ENCODE measurements at places on chromosomes 5 and 9. TPM values are rescaled to one million over a fixed set of nuclear protein-coding genes. Genes with fewer than 3 reads are reported as not detected.

- DNase-seq = no peak
Measured at GRCh38 chr9:68482548-68482947, 58.1 kb downstream of the TMEM252 start.

GRCh38 chr9:70504834-70505233, 90.4 kb upstream of the KLF9 start:
- DNase-seq = no peak

- DNase-seq = no peak
Measured at GRCh38 chr5:150035139-150035895, 34.8 kb downstream of the HMGXB3 start.

DNA sequence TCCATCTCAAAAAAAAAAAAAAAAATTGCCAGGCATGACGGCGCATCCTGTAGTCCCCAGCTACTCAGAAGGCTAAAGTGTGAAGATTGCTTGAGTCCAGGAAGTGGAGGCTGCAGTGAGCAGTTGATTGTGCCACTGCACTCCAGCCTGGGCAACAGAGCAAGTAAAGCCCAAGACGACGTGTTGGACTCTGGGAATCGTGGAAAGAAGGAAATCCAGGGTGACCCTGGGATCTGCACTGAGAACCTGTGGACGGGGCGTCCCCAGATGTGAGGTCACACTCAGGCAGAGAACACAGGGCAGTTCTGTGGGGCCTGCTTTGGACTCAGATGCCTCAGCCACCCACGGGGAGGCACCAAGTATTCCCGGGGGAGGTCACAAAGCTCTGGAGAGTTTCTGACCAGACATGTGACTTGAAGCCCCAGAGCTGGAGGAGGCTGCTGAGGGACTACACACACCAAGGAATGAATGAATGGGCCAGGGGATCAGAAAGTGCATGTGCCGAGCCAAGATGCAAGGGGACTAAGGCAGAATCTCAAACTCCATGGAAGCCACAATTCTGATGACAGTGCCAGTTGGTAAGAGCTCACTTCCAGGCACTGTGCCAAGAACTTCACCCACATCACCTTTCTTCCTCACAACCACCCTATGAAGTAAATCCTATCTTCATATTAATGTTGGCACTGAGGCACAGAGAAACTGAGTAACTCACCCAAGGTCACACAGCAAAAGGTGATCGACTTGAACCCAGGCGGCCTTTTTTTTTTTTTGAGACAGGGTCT, 12.9 kb downstream of the DYNC2I2 start:
- DNase-seq = no peak

- no peak for DNase-seq
Measured at GRCh38 chr5:12095808-12096281, 191.6 kb upstream of the CTNND2 start.

DNA sequence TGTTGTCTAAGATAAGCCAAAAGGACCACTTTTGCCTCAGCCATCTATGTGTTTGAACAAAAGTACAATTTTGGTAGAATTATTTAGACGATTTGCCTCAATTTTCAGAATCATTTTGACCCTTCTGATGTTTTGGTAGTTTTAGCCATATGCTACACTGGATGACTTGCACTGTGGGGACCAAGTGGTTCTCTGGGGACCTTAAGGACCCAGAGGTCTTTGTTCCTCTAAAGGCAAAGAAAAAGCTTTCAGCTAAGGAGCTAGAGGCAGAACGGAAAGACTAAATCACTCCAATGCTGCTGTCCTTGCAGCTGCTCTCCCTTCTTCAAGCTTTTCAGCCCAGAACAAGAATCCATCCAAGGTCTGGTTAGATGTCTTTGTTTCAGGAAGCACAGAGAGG, 51.0 kb upstream of the APC start:
- DNase-seq = no peak

DNA sequence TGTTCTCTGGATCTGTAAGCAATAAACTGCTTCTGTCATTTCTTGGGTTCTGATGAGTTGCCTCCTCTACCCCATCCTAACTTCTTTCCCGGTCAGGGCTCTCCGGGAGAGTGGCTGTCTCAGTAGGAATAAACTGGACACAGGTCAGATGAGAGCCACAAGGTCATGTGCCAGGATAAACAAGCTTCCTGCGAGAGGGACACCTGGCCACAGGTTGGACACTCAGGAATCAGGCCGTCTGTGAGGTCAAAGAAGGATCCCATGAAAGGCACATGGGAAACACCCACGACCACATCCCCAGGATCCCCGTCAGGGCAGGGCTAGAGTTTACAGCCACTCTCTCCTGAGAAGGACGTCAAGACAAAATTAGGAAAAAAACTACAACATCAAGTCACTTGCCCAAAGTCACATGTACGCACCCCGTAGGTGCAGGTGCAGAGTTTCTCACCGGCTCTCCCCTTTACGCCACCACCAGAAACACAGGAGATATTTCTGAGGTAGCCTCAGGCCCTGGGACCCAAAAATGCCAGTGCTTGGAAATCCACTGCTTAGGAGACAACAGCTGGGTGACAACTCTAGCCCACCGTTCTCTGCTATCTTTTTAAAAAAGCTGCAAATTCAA, 28.7 kb downstream of the CCT5 start:
- DNase-seq = no peak

DNA sequence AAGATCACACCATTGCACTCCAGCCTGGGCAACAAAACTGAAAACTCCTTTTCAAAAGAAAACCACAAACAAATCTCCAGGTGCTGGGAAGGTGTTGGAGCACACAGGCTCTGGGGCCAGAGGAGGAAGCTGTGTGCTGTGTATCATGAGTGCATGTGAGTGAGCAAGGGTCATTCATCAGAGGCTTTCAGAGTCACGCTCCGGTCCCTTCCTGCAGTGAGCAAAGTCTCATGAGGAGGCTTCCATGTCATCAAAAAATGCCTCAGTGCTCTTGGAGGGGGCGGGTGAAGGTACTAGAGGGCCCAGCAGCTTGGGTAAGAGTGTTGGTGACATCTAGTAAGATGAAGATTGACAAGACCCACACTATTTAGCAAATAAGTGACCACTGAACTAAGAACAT, 48.3 kb upstream of the TESK1 start:
- DNase-seq = no peak

GRCh38 chr5:73319036-73319435, 129.5 kb downstream of the FOXD1 start:
- DNase-seq = no peak

DNA sequence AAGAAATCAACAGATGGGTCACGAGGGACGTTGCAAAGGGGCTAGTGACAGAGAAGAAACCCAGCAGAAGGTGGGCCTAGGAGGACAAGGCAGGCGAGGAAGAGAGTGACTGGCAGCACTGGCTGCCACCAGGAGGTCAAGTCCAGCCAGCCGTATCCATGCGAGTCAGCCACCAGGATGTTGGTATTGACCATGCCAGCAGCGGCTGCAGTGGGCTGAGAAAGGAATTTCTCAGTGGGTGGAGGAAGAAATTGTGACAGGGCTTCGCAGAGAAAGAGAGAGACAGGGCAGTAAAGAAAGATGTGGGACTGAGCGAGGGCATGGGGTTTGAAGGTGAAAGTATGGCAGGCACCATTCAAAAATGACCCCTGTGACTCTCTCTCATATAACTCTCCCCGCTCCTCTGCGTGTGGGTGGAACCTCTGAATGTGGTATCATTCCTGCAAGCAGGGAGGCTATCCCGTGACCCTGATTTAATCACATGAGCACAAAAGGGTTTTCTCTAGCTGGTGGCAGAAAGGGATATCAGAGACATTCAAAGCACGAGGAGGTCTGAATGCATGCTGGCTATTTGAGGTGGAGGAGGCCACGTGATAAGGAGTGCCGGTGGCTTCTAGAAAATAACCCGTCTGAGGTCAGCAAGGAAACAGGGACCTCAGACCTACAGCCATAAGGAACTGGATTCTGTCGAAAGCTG, 45.4 kb upstream of the FBXW11 start:
- no peak for DNase-seq

DNA sequence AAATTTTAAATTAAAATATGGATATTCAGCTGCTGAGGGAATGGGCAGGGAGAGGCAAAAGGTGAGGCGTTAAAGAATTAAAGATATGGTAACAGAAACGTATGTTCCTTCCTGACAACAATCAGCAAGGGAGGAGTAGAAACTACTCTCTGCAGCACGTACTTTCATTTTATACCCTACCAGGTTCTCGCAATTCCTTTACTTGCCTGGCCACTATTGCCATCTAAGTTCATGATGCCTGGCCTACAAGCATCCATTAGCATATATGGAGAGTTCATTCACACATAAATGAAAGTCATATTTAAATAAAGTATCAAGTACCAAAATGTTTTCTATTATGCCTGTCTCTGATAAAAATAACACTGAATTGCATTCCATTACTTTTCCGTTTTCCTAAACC, 125.1 kb downstream of the BNC2 start:
- no peak for DNase-seq

DNA sequence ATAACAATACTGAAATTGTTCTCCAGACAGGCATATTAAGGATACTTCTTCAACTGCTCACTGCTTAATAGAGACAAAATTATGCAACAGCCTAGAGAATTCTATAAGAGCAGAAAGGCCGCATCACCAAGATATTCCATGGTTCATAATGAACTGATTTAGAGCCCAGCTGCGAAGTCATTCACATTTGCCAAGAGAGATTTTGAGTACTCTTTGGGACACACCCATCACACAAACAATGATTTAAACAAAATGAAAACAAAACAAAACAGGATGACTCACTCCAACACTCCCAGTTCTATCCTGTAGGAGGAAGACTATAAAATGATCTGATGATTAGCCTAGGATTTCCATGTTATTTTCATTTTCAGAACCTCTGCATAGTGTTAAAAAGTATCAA, 145.7 kb upstream of the GNA14 start:
- DNase-seq = no peak

GRCh38 chr5:111224561-111225345, 569 bp downstream of the CAMK4 start:
- DNase-seq = no peak

DNA sequence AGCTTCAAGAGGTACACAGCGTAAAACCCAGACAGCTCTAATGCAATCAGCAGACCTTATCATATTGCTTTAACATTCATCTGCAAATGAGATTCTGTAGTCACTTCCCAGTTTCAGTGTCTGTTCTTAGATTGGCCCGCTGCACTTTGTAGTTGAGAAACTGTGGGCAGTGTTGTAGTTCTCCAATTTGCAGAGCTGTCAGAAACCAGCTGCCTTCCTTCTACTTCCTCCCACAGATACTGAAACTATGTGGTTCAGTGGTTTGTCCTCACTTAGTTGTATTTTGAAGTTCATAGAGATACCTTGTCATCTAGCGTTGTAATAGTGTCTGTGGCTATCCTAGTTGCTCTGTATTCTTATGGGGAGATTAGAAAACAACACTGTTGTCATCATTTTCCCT, 39.6 kb upstream of the TRIM36 start:
- DNase-seq = no peak

- DNase-seq = no peak
Measured at GRCh38 chr5:113219695-113220094, 215.1 kb downstream of the TSSK1B start.

DNA sequence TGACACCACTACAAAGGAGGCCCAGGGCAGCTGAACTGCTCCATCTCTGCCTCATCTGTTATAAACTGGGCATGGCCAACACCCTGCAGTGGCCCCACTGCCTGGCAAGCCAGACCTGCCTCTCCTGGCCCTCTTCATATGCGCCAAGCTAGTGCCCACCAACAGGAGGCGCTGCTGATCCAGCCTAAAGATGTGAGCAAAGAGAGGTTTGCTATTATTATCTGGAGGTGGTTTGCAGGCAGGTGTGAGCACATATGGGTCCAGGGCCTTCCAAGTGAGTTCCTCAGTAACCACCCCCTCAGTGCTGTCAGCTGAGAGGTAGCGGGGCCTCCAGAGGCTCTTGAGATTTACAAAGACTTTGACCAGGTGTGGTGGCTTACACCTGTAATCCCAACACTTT, 232.2 kb downstream of the SYK start:
- DNase-seq = no peak

DNA sequence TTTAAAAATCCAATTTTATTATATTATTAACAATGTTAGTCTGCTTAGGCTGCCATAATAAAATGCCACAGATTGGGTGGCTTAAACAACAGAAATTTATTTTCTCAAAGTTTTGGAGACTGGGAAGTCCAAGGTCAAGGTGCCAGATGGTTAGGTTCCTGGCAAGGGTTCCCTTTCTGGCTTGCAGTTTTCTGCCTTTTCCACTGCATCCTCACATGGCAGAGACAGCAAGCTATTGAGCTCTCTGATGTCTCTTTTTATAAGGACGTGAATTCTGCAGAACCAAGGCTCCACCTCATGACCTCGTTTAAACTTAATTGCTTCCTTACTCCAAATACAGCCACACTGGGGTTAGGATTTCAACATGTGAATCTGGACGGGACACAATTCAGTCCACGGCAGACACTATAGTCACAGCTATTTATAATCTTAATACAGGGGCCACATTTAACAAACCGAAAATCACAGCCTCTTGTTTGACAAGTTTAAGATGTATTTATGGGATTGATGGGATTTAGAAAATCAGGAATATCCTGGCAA, 174.9 kb upstream of the PUM3 start:
- no peak for DNase-seq

- peak; percentile 13 for DNase-seq
Measured at GRCh38 chr5:1512541-1513291, 11.0 kb downstream of the LPCAT1 start.

DNA sequence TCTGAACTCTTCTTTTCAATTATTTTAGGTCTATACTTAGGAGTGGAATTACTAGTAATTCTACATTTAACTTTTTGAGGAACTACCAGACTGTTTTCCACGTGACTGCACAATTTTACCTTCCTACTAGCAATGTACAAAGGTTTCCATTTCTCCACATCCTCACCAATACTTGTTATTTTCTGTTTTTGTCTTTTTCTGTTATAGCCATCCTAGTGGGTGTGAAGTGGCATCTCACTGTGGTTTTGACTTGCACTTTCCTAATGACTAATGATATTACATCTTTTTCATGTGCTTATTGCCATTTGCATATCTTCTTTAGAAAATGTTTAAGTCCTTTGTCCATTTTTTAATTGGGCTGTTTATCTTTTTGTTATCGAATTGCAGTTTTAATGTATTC, 136.9 kb upstream of the EGFLAM start:
- DNase-seq = no peak

The SYK gene
- polyA plus RNA-seq = 6.4 TPM

The TAF11L10 gene
- polyA plus RNA-seq = not detected

The TNFSF15 gene
- 0.04 TPM for polyA plus RNA-seq

The GRIA1 gene
- 0.05 TPM for polyA plus RNA-seq

The CCL27 gene
- polyA plus RNA-seq = not detected

The PCDHGA12 gene
- 1.2 TPM for polyA plus RNA-seq

The EGFLAM gene
- 2.4 TPM for polyA plus RNA-seq

The JAKMIP2 gene
- 2.6 TPM for polyA plus RNA-seq

The PLAA gene
- 7.3 TPM for polyA plus RNA-seq

The IL9 gene
- not detected for polyA plus RNA-seq

The FBXO4 gene
- polyA plus RNA-seq = 11.4 TPM

Measured in pancreas (tissue), 10 donors.